ENCODE measurements at places on chromosomes 5 and 9.

GRCh38 chr5:156528673-156529072 is 201.7 kb downstream of the SGCD start:
- DNase-seq = no peak

GRCh38 chr5:42970636-42971559 is 69.2 kb downstream of the ANXA2R start:
- DNase-seq = peak; percentile 30

GRCh38 chr5:150507474-150508276 is at the start of gene NDST1:
TSS of gene NDST1 (plus strand) at chr5:150508131. CDS start at chr5:150521255, 13,124 bp downstream.
- no peak for DNase-seq

GRCh38 chr9:103798620-103799019 is 295.5 kb upstream of the SMC2 start:
- DNase-seq = no peak

GRCh38 chr9:128153060-128153946 is 4.0 kb downstream of the LCN2 start:
- DNase-seq = no peak

DNA sequence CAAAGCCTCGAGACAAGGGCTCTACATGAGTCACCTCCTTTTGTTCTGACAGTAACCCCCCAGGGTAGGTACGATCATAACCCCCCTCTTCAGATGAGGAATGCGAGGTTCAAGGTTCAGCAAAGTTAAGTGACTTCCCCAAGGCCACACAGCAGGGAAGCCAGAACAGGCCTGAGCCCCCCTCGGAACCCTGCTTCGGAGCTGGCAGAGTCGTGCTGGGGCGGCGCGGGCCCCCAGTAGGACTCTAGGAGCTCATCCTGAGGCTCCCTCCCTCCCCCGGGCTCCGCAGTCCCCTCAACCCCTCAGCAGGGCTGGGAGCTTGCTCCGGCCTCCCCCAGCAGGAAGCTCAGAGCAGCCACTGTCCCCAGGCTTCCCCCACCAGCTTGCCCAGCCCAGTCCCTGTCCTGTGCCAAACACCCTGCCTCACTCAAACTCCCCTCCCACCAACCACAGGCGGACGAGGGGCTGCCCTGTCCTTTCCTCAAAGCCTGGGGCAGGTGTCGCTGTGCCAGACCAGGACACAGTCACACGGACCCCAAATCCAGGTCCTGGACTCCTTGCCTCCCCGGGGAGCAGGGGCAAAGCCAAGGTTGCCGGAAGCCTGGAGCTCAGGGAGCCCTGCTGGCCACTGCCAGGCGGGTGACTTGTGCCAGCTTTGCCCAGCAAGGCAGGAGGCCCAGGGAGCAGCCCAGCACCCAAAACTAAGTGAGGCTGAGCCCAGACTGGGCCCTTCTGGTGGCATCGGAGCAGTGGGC is 5.1 kb downstream of the AGPAT2 start:
- no peak for DNase-seq

GRCh38 chr5:135437422-135437795 is 9.7 kb downstream of the DCANP1 start:
- DNase-seq = no peak

GRCh38 chr5:32461441-32462120 is 17.0 kb upstream of the ZFR start:
- DNase-seq = no peak

GRCh38 chr5:65050826-65051498 is 282.2 kb downstream of the CWC27 start:
- DNase-seq = no peak

DNA sequence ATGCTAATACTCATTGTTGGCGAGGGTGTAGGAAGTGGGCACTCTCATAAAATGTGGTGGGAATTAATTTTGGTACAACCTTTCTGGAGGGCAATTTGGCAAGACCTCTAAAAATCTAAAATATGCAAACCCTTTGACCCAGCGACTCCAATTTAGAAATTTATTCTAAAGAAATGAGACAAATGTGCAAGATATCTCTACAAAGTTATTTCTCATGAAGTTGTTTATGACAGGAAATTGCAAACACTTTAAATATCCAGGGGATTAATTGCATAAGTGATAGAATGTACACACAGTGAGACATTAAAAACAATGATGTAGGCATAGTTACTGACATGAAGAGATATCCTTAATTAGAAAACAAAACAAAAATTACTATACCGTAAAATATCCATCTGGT is 246.3 kb upstream of the MAP3K1 start:
- DNase-seq = no peak

DNA sequence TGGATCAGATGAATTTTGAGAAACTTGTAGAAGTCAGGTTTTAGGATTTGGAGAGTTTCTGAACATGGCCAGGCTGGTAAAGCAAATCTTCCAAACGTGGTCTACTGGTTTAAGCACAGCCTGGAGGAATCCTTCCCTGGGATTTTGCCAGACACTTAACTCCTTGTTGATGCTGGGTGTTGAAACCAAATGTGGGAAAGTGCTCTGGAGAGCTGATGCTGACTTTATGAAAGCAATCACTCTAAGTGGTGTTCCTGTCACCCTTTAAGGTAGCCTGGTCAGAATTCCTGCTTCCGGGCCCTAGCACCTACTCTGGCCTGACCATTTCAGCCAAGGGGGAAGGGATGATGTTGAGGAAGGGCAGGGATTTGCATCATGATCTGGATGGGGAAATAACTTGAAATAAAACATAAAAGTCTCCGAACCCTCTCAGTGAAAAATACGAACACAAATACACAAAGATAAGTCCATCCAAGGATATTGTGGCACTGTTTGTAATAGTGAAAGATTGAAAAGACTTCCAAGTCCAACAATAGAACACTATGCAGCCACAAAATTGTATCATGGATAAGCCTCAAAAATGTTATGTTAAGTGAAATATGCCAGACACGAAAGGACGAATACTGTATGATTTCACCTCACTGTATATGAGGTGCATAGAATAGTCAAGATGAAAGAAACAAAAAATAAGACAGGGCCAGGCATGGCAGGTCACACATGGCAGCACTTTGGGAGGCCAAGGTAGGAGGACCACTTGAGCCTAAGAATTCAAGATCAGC is 57.7 kb downstream of the PDE6A start:
- DNase-seq = no peak

DNA sequence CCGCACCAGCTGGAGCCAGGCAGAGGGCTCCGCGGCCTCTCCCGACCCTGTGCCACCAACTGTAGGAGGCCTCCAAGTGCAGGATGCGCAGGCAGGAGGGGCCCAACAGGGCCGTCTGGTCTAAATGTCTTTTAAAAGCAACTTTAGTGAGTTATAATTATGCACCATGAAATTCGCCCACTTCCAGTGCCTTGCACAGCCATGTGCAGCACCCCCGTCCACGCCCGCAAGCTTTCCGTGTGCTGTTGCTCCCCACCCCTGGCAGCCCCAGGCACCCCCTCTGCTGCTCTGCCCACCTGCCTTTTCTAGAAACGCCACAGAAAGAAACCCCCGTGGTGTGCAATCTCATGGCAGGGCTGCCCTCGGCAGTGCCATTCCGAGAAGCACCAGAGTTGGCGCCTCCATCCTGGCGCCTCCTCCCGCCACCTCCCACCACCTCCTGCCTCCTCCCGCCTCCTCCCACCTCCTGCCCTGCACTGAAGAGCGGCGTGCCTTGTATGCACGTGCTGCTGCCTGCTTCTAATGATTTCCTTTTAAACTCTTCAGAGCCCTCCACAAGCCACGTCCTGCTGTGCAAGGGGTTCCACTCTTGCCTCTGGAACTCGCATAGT is 7.5 kb upstream of the SLC6A18 start:
- no peak for DNase-seq

GRCh38 chr9:21078702-21079101 is 960 bp upstream of the IFNB1 start:
- DNase-seq = no peak

- no peak for DNase-seq
Measured at GRCh38 chr5:33726422-33727165, 165.2 kb downstream of the ADAMTS12 start.

DNA sequence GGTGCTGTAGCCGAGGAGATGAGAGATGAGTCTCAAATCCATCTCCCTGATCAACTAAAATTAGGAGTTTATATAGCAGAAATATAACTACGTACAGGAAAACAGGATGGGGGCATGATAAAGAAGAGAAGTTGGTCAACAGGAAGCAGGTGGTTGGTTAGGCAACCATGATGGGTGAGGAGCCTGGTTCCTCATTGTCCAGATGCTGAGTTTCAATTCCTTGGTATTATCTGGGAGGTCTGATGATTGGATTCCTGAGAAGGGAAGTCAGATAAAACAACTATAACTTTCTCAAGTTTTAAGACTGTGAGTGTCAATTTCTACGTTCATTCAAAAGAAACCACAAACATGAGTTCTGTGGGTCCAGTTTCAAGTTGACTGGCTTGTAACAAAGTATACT is 323.9 kb downstream of the MTRR start:
- DNase-seq = no peak

DNA sequence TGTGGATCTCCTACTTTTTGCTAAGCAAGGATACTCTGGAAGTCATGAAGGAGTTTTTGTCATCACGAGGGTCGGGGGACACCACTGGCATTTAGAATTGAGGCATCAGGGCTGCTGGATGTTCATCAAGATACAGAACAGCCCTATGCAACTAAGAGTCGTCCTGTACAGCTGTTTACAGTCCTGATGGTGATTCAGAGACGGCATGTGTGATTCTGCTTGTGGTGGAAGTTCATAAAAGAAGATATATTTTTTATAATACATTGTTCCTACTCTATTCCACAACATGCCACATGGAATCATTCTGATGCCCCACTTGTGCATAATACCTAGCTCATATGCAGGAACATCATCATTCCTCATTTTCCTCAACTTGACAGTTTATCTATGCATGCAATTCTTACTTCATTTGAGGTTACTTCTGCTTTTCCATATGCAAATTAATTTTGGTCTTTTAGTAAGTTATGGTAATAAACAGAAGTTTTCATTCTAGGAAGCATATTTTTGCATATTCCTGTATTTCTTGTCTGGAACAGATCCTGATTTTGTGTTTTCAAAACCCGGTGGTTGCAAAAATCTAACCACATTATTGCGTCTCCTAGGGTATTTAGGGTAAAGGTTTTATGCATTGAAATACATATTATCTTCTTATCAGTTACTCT is 155.2 kb downstream of the ARHGEF28 start:
- no peak for DNase-seq

DNA sequence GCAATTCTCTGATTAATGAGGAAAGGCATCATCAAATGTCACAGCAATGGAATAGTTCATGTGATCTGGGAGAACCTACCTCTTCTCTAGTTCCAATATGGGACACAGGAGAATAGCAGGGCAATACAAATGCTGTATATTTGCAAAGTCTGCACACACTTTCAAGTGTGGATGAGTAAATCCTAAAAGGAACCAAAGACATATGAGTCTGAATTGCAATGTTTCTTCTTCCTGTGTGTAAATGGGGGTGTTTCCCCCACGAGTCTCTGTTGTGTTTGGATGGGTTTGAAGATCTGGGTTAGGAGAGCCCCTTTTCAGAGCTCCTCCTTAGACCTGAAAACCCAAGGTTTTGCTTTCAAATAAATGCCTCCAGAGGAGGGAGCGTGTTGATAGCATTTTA is 26.9 kb downstream of the SLC46A2 start:
- no peak for DNase-seq

- no peak for DNase-seq
Measured at GRCh38 chr9:135692410-135692809, 6.9 kb downstream of the SOHLH1 start.

- DNase-seq = no peak
Measured at GRCh38 chr9:110837401-110838005, 168.9 kb downstream of the MUSK start.

Measured in HuH-7 (cell line).